Spleen (tissue), 13 donors: ENCODE measurements at places on chromosomes 3 and 15.
A peak's percentile ranks its signal among the peaks of the same experiment; 100 is the strongest.

DNA sequence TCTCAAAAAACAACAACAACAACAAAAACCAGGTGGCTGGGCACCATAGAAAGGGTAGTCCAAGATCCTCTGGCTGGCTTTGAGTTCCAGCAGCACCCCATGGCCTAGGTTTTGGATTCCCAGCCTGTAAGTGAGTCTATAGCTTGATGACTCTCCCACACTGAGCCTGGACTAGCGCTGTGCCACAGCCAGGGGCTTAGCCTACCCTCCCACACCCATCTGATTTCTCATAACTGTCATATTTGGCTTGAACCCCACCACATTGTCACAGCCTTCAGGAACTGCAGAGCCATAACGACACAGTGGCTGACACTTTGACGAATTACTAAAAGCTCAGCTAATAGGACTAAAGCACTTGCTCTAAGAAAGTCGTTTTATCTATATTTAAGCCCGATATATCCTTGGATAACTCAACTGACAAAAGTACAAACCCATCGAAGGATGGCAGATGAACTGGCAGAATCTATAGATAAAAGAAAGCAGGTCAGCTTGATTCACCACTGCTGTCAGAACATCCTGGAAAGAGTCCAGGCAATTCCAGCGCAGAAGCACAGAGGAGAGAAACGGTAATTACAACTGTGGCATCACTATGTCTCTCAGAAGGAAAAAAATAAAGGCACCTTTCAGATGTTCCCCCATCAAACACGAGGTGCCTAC lies 62.1 kb downstream of the HOMER2 start:
- no peak for DNase-seq

DNA sequence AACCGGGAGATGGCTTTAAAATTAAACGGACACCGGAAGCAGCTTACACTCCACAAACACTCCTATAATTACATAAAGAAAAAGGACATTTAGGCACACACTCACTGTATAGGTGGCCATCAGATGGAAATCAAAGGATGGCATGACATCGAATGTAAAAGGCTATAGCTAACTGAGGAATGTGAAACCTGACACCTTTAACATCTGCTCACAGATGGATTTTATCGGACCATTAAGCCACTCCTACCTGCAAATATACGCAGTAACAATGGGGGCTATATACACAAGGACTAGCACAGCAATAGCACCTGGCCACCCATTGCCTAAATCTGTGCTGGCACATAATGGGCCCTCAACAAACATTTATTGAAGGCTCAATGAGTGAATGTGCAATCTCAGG lies 14.5 kb upstream of the RBSN start:
- DNase-seq = no peak

GRCh38 chr3:23170291-23170690 lies 32.8 kb upstream of the UBE2E2 start:
- DNase-seq = no peak

GRCh38 chr3:127694467-127695215 lies 21.9 kb downstream of the ABTB1 start:
- peak; percentile 90 for DNase-seq

- no peak for DNase-seq
Observed at GRCh38 chr3:10998542-10998941, 6.0 kb downstream of the SLC6A1 start.

DNA sequence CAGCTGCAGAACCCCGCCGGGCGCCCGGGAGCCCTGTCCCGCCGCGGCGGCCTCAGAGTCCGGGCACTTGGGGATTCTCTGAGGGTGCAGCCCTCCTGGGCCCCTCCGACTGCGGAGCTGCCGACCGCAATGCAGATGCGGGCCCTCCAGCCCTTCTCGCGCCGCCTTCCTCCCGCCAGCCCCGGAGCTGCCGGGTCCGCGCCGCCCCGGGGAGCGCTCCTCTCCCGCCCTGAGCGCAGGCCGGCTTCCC lies 320 bp upstream of the ACAN start:
- DNase-seq = no peak

- no peak for DNase-seq
Observed at GRCh38 chr3:187264021-187264420, 27.5 kb downstream of the MASP1 start.

DNA sequence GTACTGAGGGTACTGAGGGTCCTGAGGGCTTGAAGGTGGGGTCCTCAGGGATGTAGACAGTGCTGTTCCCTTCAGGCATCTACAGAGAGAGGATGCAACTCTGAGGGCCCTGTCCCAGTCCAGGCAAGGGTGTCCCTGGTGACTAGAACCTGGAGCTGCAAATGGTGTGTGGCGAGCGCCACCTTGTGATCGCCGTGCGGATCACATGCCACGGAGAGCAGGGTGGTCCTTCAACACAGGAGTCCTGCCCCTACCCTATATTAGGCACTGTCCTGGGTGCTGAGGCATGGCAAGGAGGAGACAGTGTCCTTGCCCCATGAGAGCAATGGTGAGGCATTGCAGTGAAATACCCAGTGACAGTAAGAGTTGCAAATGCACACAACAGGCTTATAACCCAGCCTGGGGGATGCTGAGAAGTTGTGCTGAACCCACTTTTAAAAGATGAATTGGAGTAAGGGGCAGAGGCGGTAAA lies 23.6 kb downstream of the RHCG start:
- DNase-seq = peak; percentile 83

- no peak for DNase-seq
Observed at GRCh38 chr3:10299679-10300078, 6.9 kb upstream of the GHRL start.

GRCh38 chr3:86914670-86915069 lies 76.3 kb downstream of the VGLL3 start:
- no peak for DNase-seq

DNA sequence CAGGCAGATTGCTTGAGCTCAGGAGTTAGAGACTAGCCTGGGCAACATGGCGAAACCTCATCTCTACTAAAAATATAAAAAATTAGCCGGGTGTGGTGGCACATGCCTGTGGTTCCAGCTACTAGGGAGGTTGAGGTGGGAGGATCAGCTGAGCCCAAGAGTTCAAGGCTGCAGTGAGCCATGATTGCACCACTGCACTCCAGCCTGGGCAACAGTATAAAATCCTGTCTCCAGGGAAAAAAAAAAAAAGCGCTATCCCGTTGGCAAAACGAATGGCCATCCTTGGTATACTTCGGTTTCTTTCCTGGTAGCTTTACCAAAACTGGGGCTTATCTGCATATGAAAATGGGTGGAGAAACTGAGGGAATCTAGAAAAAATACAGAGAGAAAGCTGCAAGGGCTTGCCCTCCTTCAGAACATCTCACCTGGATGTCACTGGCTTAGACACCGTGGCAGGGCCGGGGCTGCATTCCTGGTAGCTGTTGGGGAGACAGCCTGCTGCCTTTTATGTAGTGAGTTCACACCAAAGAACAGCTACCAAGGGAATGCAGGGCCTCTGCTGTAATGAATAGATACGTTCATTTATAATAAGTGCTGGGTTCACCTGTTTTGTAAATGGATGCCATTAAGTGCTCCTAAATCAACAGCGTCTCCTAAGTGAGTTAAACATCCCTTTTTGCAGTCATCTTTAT lies 96.0 kb downstream of the IQSEC1 start:
- peak; percentile 47 for DNase-seq

DNA sequence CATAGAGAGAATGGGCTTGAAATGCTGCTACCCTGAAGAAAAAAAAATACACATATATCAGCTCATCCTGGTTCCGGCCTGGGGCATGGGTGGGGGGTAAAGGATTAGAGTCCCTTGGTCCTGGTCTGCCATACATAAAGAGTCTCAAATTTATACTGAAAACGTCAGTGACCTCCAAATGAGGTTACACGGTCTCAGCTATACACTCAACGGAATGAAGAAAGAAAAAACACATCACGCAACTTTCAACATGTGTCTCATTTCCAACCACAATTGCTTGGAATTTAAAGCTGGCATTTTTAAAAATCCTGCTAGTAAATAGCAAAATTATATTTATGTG lies 612.8 kb downstream of the MCTP2 start:
- DNase-seq = no peak

DNA sequence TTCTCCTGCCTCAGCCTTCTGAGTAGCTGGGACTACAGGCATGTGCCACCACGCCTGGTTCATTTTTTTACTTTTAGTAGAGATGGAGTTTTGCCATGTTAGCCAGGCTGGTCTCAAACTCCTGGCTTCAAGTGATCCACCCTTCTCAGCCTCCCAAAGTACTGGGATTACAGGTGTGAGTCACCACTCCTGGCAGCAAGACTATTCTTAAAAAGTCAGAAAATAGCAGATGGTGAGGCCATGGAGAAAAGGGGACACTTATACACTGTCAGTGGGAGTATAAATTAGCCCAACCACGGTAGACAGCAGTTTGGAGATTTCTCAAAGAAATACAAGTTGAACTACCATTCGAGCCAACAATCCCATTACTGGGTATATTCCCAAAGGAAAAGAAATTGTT lies 603.3 kb upstream of the TBL1XR1 start:
- DNase-seq = no peak

- DNase-seq = peak; percentile 64
Observed at GRCh38 chr15:31332020-31332680, 5.5 kb downstream of the KLF13 start.

DNA sequence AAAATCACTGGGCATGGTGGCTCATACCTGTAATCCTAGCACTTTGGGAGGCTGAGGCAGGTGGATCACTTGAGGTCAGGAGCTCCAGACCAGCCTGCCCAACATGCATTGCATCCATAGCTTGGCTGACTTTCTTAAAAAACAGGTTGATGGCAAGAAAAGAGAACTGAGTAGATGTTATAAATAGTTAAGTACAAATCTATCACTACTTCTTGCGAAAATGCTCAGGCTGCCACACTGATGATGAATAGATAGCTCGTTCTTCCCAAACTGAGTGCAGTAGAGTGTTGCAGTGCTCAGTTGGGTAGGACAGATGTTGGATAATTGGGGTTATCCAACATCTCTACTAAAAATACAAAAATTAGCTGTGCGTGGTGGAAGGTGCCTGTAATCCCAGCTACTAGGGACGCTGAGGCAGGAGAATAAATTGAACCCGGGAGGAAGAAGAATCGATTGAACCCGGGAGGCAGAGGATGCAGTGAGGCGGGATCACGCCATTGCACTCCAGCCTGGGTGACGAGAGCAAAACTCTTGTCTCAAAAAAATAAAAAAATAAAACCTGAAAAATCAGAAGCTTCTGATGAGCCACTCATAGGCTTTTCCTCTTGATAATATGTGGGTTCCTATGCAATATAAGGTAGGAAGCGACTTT lies 1.2 kb downstream of the BTLA start:
- no peak for DNase-seq

DNA sequence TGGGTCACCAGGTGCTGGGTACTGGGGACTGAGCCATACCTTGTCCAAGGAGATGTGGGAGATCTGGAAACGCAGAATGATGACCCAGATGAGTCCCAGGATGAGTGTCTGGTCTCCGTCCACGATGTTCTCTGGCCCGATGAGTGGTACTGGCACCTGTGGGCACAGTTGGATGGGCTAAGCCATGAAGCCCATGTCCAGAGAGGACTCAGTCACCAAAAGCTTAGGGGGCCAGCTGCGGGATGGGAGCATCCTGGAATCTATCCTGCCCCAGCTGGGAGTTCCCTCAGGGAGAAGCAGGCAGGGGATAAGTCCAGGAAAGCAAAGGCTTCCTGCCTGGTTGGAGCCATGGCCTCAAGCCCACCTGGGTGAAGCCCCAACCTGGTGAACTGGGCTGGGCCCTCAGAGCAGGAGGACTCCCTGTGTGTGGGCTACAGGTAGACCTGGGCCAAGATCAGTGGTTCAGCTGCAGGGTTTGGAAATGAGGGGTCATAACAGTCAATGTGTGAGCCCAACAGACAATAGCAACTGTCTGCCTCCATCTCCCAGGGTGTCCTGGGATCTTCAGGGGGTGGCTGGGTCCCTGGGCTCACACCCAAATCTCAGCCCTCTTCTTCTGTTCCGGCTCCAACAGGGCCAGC lies 3.7 kb downstream of the SPTBN5 start:
- DNase-seq = peak; percentile 59

GRCh38 chr3:111732252-111732879 lies 126.7 kb upstream of the PHLDB2 start:
- no peak for DNase-seq

DNA sequence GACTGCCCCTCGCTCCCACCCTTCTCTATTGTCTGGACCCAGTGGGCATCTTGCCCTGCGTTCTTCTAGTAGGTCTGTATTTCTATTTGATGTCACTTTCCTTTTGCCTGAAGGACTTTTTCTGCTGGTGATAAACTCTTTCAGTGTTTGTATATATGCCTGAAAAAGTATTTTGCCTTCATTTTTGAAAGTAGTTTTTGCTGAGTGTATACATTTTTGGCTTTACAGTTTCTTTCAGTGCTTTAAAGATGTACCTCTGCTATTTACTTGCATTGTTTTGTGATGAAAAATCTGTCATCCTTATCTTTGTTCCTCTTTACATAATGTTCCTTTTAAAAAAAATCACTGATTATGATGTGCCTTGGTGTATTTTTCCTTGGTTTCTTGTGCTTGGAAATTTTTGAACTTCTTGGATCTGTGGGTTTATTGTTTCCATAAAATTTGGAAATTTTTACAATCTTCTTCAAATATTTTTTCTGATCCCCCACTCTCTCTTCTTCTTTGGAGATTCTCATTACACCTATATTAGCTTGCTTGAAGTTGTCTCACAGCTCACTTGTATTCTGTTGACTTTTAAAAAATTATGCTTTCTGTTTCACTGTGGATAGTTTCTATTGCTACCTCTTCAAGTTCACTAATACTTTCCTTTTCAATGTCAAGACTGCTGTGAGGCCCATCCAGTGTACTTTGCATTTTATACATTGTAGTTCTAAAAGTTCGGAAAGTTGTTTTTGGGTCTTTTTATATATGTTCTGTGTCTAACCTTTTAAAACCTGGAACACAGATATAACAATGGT lies 67.8 kb downstream of the RGMA start:
- no peak for DNase-seq

DNA sequence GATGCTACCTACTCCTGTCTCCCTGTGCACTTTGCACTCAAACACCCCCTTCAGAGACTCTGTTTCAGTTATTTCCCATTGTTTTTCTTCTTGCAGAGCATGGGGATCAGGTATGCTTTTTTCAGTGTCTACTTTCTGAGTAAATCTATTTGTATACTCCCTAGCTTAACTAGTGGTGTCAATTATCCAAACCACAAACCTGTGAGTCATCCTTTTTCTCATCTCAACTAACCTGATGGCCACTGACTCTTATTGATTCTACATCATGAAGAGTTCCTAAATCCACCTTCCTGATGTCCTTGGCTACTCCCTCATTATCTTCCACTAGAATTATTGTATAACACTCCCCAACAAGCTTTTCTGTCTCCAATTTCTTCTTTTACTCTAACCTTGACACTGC lies 68.0 kb downstream of the DIPK2A start:
- no peak for DNase-seq

- DNase-seq = no peak
Observed at GRCh38 chr3:3675801-3676200, 123.4 kb upstream of the LRRN1 start.

DNA sequence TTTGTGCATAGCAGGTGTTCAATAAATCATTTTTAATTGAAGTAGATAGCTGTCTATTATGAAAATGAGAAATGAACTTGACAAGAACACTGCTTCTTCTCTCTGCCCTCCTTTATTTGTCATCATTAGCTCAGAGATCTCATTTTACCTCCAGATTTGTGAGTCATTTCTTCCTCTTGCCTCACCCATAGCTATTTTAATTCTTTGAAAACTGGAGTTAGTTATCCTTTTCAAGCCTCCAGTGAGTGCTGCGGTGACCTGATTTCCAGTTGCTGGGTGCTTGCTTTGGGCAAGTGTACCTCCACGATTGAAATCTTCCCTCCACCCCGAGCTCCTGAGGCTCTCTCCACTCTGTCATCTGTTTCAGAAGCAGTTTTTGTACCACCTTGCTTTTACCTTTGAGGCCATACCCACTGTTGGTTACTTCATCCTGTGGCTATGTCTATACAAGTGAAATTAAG lies 114.6 kb downstream of the NFKBIZ start:
- DNase-seq = no peak
